Activated CD4-positive, alpha-beta T cell treated with anti-CD3 and anti-CD28 coated beads for 1 hour (primary cell): ENCODE measurements at places on chromosomes 2 and 18.

DNA sequence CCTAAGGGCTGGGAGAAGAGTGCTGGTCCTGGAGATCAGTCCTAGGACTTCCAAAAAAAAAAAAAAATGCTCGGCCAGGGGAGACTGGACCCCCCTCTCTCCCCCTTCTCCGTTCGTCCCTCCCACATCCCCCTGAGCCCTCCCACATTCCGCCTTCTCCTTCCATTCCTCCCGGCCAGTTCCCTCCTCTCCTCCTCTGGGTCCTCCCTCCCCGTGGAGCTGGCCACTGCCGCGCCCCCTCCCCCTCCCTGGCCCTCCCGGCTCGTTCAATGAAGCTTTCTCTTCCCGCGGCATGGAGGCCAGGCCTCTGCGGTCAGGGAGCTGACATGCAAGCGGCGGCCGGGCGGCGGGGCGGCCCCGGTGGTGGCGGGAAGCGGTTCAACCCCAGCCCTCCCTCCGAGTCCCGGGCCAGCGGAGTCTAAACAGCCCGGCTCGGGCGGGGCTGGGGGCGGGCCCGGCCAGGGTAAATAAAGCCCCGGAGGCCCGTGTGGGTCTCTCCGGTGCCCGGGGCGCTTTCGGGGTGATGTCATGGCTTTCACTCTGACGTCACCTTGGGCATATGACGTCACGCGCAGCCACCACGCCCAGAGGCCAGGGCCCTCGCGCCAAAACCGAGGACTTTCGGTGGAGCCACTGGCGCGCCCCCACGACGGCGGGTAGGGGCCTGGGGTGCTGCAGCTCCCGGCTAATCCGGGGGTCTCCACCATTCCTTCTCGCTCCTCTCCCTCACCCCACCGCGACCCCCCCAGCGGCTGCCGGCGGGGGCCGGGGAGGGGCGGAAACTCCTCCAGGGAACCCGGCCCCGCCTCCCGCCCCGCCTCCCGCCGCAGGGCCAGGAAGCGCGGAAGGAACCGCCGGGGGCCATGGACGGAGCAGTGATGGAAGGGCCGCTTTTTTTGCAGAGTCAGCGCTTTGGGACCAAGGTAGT is at the start of the genes DOK1 and LOXL3:
DOK1 (plus strand) TSS at position 829 of the 928 bp plus-strand sequence; CDS start at position 864, 35 bp downstream.
LOXL3 (minus strand) TSS at position 51 of the 928 bp plus-strand sequence. CDS start 1,308 bp downstream, outside the sequence.
- DNase-seq, result peak; percentile 67

GRCh38 chr2:182887093-182887492 is 20.7 kb upstream of the FRZB start:
- DNase-seq, result no peak

DNA sequence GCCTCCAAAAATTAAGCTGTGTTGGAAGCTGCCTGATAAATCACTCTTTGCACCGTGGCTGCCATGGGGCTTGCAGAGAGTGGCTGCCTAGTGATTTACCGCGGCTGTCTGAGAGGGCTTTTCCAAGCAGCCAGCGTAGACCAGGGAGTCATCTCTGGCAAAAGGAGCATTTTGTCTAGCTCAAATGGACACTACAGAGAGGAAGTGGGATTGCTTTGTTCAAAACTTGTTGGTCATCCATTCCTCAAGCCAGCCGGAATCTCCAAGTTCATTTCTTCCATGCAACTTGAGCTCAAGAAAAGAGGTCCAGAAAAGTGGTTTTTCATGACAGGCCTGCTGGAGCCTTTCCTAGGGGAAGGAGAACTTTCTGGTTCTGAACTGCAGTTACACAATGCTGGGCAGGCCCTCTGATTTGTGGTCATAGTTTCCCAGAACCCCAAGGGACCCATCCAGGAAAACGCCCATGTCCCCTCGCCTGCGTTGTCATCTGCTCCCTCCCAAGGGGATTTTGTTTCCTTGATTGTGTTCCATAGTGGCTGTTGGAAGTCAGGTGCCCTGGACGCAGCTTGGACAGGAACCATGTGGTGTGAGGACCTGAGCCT is 108.1 kb downstream of the TRIB2 start:
- DNase-seq, result no peak

DNA sequence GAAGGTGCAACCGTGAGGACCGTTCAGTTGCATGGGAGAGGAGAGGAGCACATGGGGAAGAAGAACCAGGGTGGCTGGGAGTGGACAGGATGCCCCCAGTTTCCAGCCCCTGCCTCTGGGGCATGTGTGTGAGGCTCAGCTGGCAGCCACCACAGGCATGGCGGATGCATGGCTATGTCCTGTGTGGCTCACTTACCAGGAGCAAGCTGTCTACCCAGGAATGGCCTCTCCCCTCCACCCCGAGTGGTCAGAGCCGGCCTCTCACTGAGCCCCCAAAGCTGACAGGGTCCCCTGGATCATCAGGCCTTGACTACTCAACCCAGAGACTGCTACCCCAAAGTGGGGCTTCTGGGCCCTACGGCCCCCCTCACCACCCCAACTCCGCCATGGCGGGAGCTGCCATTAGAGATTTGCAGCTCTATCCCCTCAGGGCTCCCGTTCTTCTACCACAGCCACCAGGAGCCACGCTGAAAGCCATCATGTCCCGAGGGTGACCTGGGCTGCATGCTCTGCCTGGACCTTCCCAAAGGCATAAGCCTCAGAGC is 65.3 kb downstream of the RHOB start:
- no peak for DNase-seq

DNA sequence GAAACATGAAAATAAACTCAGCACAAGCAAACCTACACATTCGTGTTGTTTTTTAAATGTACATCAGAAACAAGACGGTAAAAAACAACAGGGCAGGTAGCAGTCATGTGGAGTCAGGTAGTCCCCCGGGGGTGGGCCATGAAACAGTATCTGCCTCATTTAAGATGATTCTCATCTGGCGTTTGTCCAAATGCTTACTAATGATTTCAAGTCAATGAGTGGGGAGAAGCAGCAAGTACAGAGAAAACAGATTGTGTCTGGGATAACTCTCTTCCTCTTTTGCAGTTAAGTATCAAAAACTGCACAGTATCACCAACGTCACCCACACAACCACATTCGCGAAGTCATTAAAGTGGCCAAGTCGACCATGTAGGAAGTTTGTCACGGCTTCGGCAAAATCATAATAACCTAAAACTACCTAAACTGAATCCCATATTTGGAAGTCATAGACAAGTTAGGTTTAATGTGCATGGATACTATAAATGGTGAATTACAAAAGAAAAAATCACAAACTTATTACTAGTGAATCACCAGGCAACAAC is 1.3 kb downstream of the LAPTM4A start:
- no peak for DNase-seq

- DNase-seq, result no peak
Observed at GRCh38 chr18:3248658-3249359, 1.2 kb downstream of the MYL12A start.

GRCh38 chr2:24456599-24457556 is 34.2 kb upstream of the NCOA1 start:
- DNase-seq, result no peak

DNA sequence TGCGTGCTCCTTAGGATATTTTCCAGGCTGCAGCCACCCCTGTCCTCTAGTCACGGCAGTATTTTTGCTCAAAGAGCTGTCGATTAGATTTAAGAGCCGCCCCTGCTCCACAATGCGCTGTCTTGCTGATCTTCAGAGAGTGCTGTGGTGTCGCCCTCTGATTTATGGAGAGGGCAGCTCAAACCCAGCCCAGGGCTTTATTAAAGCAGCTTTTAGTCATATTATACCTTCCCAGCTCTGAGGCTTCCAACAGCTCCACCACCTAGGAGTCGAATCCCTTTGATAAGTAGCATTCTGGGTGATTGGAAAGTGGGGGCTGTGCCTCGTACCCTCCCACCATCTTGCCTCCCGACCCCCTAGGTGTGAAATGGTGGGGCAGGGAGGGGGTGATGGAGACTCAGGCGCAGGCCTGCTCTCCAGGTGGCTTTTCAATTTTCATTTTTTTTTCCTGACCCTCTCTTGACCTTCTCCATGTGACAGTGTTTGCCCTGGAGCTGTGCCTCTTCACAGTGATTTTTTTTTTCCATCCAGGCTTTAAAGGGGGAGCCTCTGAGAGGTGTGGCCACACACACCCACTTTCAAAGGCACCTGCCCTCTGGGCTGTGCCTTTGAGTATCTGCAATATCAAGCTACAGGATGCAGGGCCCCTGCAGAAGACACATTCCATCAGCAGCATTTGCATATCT is 53.1 kb upstream of the NRP2 start:
- no peak for DNase-seq

DNA sequence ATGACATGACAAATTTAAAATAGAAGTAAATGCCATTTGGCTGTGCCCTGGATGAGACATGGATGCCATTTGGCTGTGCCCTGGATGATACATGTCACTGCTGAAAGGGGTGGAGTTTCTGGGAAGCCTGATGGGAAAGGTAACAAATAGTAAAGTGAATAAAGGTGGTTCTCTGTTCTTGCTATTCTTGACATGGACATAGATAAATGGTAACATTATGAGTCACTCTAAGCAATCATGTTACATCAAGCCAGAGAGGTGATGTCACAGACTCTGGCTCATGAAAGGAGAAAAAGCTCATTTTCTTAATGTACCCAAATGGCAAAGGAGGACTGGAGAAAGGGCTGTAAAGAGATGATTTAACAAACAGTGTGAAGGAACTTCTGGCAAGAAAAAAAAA is 86.4 kb downstream of the EML6 start:
- DNase-seq, result no peak

DNA sequence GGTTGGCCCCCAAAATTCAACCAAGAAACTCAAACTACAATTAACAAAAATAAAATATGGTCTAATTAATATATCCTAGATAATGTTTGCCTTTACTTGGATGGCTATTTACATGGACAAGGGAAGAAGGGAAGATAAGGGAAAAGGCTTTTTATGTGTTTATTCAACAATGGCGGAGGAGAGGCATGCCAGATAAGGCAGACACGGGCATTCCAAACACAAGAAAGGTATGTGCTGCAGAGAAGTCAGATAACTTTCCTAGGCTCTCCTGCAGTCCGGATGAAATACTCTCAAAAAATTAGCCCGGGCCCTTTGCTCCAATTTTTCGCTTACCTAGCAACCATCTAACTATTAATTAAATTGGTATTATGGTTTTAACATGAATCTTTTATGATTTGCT is 5.1 kb upstream of the TTR start:
- no peak for DNase-seq

DNA sequence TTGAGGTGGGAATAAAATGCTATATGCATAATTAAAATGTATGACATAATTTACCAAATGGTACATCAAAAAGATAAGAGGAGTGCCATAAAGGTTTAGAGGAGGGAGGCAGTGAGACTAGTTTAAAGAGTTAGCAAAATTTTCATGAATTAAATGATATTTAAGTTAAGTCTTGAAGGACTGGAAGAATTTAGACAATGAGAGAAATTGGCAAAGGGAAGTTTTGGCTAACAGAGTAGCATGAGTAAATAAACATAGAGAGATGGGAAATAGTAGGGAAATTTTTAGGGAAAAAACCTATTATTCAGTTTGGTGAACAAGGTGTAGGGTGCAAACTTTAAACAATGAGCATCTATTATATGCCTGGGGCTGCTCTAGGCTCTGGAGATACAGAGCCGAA is 68.8 kb downstream of the CAVIN2 start:
- DNase-seq, result no peak

DNA sequence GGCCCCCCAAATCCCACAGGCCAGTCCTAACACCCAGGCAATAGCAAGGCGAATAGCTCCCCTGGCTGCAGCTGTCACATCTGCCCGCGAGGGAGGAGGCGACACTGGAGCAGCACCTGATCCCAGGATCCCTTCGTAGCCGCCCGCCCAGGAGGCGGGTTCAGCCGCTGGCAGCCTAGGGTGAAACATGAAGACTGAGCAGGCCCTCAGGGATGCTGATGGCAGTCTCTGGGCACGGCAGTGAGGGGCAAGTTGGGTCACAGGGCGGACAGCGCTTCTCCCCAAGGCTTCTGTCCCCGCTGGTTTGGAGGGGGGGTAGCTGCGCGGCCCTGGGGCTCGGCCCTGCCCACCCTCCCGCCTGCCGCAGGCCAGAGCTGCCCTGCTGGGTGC is 1.9 kb downstream of the DNMT3A start:
- no peak for DNase-seq

- no peak for DNase-seq
Observed at GRCh38 chr2:177612659-177613058, 220.1 kb downstream of the AGPS start.

GRCh38 chr2:182048088-182048487 is 62.4 kb downstream of the PPP1R1C start:
- no peak for DNase-seq

DNA sequence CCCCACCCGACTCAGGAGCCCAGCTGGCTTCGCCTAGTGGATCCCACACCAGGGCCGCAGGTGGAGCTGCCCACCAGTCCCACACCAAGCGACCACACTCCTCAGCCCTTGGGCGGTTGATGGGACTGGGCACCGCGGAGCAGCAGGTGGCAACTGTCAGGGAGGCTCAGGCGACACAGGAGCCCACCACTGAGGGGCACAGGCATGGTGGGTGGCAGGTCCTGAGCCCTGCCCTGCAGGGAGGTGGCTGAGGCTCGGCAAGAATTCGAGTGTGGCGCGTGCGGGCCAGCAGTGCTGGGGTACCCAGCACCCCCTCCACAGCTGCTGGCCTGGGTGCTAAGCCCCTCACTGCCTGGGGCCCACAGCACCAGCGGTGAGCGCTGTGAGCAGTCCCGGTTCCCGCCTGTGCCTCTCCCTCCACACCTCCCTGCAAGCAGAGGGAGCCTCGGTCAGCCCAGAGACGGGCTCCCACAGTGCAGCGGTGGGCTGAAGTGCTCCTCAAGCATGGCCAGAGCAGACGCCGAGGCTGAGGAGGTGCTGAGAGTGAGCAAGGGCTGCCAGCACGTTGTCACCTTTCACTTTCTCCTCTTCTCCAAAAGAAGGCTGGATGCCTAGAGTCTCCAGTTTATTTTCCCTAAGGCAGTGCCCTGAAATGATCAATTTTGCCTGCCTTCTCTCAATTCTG is 1440.7 kb upstream of the ZEB2 start:
- DNase-seq, result no peak

- no peak for DNase-seq
Observed at GRCh38 chr2:106561356-106561755, 74.2 kb downstream of the CD8B2 start.

DNA sequence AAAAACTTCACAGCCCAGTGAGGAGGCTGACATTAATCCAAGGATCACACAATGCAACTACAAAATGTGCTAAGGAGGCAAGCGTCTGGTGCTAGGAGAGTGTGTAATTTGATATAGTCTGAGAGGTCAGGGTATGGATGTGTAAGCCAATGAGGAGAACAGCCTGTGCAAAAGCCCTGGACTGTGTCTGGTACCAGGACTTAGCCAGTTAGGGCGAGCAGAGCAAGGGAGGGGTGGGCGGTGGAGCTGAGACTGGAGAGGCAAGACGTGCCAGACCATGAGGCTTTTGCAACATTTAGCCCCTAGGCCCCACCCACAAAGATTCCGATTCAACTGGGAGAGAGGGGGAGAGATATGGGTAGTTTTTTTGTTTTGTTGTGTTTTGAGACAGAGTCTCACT is 33.5 kb upstream of the SPRED2 start:
- no peak for DNase-seq
